ENCODE measurements at places on chromosomes 7 and 10. TPM values are rescaled to one million over a fixed set of nuclear protein-coding genes. Genes with fewer than 3 reads are reported as not detected.

The PRSS37 gene
- polyA plus RNA-seq = not detected

The SEMA3A gene
- polyA plus RNA-seq = 12.2 TPM

The COL17A1 gene
- 0.02 TPM for polyA plus RNA-seq

The OPN1SW gene
- not detected for polyA plus RNA-seq

The PRKAR2B gene
- 2.6 TPM for polyA plus RNA-seq

The PUS7 gene
- 5.2 TPM for polyA plus RNA-seq

GRCh38 chr10:84265418-84265817 lies 20.6 kb downstream of the RGR start:
- DNase-seq = no peak

DNA sequence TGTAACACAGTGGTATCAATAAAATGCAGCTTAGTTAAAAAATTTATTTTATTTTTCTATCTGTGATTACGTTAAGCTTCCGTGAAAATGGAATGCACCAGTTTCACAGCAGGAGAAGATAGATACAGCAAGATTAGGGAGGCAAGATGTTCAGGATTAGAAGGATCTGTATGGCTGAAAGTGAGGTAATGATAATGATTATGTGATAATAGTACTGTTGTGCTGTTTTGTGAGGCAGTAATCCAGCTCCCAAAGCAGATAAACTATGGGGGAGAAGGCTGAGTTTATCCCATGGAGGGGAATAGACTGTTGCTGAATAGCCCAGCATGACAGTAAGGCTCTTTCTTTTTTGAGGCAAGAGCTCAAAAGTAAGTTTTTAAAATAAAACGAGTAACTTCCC lies 216.1 kb upstream of the PRPS1L1 start:
- DNase-seq = no peak

GRCh38 chr7:81725812-81726127 lies 44.1 kb downstream of the HGF start:
- DNase-seq = peak; percentile 64

- no peak for DNase-seq
Measured at GRCh38 chr7:109479388-109479787, 909.7 kb downstream of the DNAJB9 start.

DNA sequence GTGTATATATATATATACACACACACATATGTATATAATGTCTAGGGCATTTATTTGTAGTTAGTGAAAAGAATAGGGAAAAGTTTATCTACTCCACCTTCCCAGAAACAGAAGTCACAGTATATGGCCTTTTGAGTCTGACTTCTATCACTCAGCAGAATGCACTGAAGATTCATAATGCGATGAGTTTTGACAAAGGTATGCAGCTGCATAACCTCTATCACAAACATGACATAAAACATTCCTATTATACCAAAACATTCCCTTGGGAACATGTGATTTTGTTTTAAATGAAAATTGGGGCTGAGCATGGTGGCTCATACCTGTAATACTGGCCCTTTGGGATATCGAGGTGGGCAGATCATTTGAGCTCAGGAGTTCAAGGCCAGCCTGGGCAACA lies 137.3 kb upstream of the EEPD1 start:
- no peak for DNase-seq

DNA sequence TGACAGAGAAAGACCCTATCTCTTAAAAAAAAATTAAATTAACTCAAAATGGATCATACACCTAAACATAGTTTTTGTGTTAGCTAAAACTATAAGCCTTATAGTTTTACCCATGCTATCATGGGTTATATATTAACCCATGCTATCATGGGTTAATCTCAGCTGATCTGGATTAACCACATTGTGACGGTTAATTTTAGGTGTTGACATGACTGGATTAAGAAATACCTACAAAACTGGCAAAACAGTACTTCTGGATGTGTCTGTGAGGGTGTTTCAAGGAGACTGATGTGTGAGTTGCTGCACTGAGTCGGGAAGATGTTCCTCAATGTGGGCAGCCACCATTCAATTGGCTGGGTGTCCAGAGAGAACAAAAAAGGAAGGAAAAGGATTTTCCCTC lies 44.3 kb upstream of the FXYD4 start:
- DNase-seq = no peak

DNA sequence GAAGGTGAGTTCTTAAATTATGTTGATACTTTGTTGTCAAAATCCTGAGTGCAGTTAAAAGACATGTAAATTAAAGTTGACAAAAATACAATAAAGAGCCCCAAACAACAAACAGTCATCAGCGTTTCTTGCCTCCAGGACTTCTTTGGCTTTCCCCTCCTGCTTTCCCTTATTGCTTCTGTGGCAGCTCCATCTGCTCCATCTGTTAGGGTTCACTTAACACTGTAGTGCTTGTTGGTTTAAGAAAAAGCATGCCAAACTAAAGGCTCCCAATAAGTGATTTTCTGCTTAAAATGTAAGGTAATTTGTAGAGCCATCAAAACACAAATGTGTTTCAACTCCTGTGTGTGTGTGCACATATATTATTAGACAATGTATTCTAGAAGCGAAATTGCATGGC lies 254.3 kb upstream of the GNAI1 start:
- no peak for DNase-seq

GRCh38 chr7:23530405-23530804 lies 1.4 kb downstream of the TRA2A start:
- DNase-seq = no peak

GRCh38 chr10:100146875-100147650 lies 38.8 kb downstream of the ERLIN1 start:
- DNase-seq = no peak

- DNase-seq = no peak
Measured at GRCh38 chr10:119217991-119218490, 10.7 kb downstream of the GRK5 start.

DNA sequence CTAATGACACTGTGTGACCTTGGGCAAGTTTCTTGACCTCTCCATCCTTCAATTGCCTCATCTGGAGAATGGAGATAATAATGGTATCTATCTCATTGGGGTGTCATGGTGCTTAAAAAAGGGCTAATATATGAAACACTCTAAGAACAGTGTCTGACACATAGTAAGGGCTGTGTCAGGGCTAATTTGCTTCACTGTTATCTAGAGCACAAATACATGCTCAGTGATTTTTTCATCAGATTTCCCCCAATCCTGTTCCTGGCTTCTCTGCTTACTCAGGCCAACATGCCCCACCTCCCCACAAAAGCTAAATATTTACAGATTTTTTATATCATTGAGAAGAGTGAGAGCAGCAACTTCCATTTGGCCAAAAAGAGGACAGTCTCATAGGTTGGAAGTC lies 20.6 kb downstream of the WIPF3 start:
- no peak for DNase-seq

DNA sequence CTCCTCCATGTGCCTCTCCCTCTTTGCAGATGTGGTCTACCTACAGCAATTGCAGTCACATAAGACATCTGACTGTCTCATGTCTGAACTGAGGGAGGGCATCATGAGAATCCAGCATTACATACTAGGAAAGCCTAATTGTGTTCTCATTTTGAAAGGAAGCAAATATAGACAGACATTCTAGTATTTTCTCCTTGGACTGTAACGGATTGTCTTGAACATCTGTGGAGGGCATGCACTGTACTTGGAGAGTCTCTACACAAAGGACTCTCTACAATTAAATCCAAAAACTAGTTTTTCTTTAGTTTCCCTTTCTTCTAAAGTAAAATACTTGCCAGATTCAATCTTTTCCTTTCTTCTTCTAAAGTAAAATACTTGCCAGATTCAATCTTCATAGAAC lies 34.7 kb upstream of the TRIL start:
- DNase-seq = no peak

- no peak for DNase-seq
Measured at GRCh38 chr10:18438361-18439126, 212.8 kb downstream of the NSUN6 start.

DNA sequence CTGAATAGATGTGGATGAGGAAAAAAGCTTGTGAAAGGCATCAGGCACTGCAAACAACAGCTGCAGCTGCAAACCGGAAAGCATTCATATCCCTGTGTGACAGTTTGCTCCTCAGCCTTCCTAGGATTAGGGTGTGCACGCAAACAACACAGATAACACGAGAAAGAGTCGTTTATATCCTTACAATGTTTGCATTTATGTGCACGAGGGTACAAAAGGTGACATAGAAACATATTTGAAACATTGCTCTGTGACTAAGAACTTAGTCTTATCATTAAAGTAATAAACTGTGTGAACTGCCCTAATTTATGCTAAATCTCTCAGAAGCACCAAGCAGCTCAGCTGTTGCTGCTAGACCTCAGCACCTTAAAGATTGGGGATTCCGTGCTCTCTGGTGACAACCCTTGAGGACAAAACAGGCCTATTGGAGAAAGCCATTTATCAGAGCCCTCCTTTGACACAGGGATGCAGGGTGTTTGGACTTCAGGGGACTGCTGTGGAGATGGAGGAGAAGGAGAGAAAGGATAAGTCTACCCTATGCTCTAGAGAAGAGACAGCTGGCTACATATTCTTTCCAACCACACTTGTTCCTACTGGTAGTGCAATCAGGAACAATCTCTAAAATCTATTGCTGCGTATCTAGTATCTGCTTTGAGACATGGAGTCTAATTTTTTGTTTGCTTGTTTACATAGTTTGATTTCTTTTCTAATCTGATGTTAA lies 176.2 kb downstream of the GNAT3 start:
- DNase-seq = no peak

DNA sequence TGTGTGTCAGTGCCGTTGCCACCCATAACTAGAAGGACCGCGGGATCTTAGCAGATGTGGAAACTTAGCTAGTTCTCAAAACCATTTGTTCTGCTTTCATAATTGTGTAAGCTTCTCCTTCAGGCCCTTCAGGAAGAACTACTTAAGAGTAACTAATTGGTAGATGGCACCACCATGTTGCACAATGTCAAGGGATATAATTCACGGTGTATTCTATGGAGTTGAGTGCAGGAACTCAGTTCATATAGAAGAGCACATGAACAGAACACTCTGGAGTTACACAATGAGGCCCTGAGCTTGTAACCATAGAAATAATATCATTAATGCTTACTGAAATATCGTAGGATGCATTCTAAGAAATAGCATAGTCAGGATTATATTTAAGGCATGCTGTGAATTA lies 126.5 kb upstream of the GAD2 start:
- no peak for DNase-seq

All from BJ (cell line).